Substantia nigra (tissue), 51 donors: ENCODE measurements at places on chromosomes 16 and 17.

DNA sequence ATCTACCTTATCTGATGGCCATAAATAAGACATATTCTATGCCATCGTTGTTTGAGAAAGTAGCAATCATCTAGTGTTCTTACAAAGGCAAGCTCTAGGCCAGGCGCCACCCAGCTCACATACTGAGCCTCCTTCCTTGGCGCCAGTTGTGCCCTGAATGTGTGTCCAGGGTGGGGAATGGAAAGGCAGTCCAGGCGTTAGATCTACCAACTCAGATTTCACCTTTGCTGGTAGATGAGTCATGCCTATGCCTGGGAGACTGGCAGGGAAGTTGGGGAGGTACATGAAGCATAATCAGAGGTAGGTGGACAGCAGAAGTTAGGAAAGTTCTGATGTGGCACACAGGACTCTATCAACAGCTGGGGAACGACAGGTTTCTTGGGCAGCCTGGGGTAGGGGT lies 23.6 kb downstream of the SDR42E1 start:
- DNase-seq, result no peak

DNA sequence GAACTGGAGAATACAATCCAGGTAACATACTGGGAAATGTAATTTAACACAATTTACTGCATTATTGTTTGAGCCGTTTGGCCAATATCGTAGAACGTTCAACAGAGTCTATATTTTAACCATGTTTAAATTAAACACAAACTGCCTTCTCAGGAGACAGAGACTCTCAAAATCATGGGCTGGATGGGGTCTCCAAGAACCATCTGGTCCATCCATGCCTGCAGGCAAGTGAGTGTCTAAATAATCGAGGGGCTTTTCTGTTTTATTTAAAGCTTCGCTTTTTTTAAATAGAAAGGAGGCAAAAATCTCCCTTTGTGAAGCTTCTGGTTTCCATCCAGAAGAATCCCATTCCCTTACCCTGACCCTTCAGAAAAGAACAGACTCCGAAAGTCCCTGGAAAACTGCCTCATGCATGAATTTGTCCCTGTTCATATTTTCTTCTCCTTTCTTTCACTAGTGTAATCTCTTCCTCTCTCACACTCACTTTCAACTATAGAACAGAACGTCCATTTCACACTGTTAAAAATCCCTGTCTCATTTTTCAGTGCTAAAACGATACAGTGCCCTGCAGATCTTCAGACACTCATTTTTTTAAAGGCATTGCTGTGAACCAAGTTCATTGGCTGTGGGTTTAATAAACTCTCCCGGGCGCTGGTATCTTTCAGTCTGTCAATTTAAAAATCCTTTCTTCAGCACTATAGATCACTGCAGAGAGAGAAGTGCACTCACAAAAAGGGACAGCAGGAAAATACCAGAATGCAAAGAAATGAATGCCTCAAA lies 111.4 kb upstream of the TOM1L1 start:
- DNase-seq, result no peak

- no peak for DNase-seq
Measured at GRCh38 chr17:70636517-70637133, 467.3 kb downstream of the KCNJ2 start.

DNA sequence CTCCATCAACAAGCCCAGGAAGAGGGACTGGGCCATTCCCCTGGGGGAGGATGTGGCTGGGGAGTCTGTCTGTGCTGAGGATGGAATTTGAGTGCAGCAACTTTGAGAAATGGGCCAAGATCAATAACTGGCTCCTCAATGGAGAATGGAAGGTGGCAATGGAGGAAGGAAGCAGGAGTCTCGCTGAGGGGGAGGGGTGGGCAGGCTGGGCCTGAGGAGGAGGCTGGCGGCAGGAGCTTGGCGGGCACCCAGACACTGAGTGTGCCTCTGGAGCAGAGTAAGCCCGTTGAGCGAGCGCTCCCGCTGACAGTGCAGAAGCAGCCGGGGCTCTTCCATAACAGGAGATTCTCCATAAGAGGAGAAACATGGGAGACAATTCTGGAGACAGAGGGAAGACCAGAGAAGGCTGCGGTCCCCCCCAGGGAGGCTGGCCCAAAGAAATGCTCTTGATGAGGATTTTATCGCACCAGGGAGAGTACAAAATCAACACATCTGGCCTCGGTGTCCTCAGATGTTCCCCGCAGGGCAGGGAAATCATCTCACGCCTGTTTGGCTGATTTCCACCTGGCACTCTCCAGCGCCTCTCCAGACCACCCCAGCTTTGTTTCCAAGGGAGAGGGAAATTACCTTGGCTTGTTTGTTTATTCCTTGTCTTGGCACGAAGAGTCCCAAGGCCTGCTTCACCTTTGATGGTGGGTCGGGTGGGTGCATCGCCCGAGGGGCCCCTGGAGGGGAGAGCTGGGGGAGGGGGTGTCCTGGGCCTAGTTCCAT lies 2.8 kb upstream of the MMP15 start:
- peak; percentile 38 for DNase-seq

- DNase-seq, result no peak
Measured at GRCh38 chr17:2111691-2112090, 56.8 kb downstream of the HIC1 start.

- DNase-seq, result peak; percentile 17
Measured at GRCh38 chr16:30356401-30357084, 1.4 kb upstream of the CD2BP2 start.

DNA sequence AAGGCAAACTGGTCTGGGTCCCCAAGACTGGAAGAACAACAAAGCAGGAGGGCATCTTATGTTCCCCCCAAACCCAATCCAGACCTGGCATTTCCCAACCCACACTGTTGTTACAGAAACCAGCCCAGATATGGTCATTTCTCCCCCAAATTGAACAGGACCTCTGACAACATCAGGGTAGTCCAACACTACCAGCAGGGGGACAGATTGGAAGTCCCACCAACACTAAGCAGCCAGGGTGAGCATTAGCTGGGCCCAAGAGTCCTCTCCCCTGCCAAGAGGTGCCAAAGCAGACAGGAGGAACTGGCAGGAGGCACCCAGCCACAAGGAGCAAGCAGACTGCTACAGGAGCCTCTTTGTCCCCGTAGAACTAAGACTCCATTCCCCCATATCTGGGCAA lies 29.3 kb upstream of the CNEP1R1 start:
- DNase-seq, result no peak

DNA sequence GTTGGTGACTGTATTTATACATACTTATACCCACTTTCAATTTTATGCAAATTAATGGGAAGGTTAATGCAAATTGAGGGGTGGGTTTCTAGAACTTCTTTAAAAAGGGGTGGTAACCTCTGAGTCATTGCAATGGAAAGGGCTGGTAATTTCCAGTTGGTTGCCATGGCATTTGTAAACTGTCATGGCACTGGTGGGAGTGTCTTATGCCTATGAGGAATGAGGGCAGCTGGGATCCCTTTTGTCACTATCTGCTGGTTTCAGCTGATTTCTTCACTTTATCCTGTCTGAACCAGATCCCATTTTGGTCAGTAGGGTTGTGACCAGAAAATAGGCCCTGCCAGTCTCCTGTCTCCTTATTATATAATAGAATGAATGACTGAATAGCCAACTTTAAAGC lies 1006.7 kb upstream of the GOT2 start:
- DNase-seq, result no peak

GRCh38 chr17:61002316-61002736 lies 324.7 kb downstream of the BCAS3 start:
- no peak for DNase-seq

GRCh38 chr16:72821185-72821950 lies 226.6 kb downstream of the ZFHX3 start:
- no peak for DNase-seq

- DNase-seq, result no peak
Measured at GRCh38 chr17:13510062-13510461, 91.7 kb downstream of the HS3ST3A1 start.

- no peak for DNase-seq
Measured at GRCh38 chr16:82756283-82756599, 129.5 kb downstream of the CDH13 start.

- no peak for DNase-seq
Measured at GRCh38 chr16:50441486-50442157, 72.8 kb upstream of the BRD7 start.

DNA sequence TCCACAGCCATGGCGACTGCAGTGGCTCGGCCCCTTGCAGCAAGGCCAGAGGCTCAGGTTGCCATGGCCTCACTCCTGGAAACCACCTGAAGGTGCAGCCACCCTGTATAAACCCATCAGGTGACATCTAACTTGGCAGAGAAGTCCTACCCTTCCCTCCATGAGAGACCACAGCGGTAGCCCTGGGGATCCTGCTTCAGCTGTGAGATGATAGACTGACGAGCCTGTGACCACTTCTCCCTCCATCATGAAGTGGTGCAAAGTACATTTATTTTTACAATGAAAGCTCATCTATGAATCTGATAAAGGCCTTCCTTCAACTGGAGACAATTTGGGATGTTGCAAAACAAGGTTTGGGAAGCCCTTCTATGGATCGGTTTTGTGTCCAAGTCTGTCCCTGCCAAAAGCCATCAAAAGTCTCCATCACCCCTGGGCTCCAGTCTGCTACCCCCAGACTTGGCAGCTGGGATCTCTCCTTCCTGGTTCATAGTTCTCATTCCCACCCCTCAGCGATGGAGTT lies 1.8 kb downstream of the ZACN start:
- DNase-seq, result no peak

- no peak for DNase-seq
Measured at GRCh38 chr16:19499481-19499880, 22.4 kb downstream of the GDE1 start.

GRCh38 chr16:26976873-26977272 lies 89.9 kb upstream of the C16orf82 start:
- DNase-seq, result no peak

- peak; percentile 18 for DNase-seq
Measured at GRCh38 chr16:58198022-58198683, at the start of gene CSNK2A2. Gene CSNK2A2, minus strand, starts transcription at chr16:58198106. Its CDS starts 370 bp downstream, at chr16:58197736.

GRCh38 chr17:59361386-59361785 lies 29.9 kb downstream of the YPEL2 start:
- no peak for DNase-seq

DNA sequence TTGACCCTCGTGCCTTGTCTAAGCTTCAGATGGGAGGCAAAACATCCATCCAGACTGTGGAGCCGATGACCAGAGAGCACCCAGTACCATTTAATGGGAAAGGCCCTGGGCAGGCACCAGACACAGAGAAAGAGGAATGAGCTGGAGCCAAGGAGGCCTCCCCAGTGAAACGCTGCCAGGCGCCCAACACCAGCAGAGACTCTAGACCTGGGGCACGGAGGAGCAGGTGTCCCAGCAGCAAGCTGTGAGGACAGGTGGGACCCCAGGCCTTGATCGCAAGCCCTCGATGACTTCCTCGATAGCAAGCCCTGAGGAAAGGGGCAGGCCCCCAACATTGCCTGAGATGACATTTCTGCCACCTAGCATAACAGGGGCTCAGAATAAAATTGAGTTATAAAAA lies 62.2 kb upstream of the SIAH1 start:
- no peak for DNase-seq

- no peak for DNase-seq
Measured at GRCh38 chr17:27049104-27049784, 244.7 kb upstream of the WSB1 start.

DNA sequence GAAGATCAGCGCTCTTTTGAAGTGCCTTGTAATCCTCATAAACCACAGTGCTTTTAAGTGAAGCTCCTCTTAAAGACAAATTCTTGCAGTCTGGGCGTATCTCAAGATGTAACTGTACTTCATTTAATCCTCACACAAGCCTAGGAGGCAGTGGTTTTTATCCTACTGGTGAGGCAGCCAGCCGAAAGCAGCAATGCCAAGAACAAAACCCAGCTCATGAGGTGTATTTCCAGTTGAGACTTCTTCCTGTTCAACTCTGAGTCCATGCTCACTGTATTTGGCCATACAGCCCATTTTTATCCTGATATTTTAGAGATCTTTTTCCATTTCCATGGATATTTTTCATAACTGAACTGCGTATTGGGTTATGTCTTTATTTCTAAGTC lies 13.7 kb downstream of the CTRB2 start:
- DNase-seq, result no peak

DNA sequence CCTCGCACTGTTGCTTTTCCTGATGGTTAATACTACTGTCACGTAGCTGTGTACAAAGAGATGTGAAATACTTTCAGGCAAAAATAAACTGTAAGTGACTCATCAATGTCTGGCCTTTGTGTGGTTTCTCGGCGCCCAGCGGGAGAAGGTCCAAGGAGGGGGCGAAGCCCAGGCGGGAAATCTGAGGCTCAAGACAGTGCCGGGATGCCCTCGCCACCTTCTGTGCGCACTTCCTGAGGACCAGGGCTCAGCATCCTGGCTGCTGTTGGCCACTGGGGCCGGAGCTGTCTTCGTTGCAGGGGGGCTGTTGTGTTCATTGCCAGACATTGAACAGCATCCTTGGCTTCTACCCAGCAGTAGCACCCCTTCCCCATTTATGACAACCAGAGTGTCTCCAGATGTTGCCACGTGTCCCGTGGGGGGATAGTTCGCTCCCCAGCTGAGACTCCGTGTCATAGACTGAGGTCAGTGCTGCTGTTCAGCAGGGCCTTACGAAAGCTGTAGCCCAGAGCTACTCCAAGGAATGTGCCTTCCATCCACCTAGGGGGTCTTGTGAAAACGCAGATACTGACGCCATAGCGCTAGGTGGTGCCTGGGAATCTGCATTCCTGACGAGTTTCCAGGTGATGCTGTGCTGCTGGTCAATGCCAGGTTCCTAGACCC lies 67.3 kb upstream of the PLCG2 start:
- no peak for DNase-seq

GRCh38 chr17:81097134-81097942 lies 62.4 kb downstream of the BAIAP2 start:
- DNase-seq, result peak; percentile 54

GRCh38 chr17:75486151-75486550 lies 29.2 kb downstream of the CASKIN2 start:
- no peak for DNase-seq

DNA sequence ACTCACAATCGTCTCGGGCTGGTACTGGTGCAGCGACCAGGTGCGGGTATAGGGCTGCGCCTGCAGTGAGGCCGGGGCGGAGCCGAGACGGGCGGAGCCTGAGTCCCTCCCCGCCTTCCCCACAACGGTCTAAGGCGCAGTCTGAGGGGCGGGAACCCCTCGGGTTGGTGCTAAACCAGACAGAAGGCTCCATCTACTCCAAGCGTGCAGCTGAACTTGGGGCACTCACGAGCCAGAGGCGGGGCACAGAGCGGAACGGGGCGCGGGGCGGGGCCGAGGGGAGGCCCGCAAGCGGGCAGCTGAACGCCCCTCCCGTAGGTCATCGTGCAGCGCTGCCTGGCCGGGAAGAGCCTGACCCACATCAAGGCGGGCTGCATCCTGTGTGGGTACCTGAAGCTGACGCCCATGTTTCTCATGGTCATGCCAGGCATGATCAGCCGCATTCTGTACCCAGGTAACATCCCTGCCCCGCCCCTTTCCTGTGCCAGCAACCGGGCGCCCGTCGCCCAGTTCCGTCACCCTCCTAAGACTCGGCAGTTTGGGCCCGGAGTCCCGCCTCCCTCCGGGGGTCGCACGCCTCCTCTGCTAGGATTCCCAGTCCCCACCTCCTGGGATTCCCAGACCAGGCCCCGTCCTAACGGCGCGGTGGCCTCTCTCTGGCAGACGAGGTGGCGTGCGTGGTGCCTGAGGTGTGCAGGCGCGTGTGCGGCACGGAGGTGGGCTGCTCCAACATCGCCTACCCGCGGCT lies 5.0 kb downstream of the SLC5A2 start:
- no peak for DNase-seq
